ENCODE measurements at places on chromosomes 4 and X.
A peak's percentile ranks its signal among the peaks of the same experiment; 100 is the strongest.

- no peak for DNase-seq
These were observed 6.0 kb downstream of the SEL1L3 start for GRCh38 chr4:25856756-25857155.

- no peak for DNase-seq
These were observed 17.3 kb downstream of the TEC start for GRCh38 chr4:48252313-48252712.

DNA sequence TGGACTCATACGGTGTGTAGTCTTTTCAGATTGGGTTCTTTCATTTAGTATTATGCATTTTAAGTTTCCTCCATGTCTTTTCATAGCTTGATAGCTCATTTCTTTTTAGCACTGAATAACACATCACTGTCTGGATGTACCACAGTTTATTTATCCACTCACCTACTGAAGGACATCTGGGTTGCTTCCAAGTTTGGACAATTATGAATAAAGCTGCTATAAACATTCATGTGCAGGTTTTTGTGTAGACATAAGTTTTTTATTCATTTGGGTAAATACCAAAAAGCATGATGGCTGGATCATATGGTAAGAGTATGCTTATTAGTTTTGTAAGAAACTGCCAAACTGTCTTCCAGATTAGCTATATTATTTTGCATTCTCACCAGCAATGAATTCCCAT is 29.0 kb downstream of the CNOT6L start:
- no peak for DNase-seq

- DNase-seq: no peak
These were observed 18.0 kb downstream of the ZRSR2 start for GRCh38 chrX:15808254-15808653.

DNA sequence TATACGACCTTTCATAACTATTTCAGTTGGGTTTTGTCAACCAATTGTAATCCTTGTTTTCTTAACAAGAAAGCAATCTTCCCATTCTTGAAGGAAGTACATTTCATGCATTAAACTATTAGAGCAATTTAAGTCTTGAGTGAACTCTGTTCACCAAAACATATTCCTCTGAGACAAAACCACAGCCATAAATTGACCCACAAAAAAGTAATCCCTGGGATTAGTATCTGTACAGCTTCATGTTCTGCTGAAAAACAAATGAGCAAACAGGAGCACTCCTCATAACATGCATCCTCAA is 207.0 kb upstream of the PDE5A start:
- DNase-seq: peak; percentile 75

Data from fibroblast of skin of back (primary cell).